Muscle of leg (tissue), 16 donors: ENCODE measurements at places on chromosomes 3 and 15. TPM values are rescaled to one million over a fixed set of nuclear protein-coding genes. Genes with fewer than 3 reads are reported as not detected.

DNA sequence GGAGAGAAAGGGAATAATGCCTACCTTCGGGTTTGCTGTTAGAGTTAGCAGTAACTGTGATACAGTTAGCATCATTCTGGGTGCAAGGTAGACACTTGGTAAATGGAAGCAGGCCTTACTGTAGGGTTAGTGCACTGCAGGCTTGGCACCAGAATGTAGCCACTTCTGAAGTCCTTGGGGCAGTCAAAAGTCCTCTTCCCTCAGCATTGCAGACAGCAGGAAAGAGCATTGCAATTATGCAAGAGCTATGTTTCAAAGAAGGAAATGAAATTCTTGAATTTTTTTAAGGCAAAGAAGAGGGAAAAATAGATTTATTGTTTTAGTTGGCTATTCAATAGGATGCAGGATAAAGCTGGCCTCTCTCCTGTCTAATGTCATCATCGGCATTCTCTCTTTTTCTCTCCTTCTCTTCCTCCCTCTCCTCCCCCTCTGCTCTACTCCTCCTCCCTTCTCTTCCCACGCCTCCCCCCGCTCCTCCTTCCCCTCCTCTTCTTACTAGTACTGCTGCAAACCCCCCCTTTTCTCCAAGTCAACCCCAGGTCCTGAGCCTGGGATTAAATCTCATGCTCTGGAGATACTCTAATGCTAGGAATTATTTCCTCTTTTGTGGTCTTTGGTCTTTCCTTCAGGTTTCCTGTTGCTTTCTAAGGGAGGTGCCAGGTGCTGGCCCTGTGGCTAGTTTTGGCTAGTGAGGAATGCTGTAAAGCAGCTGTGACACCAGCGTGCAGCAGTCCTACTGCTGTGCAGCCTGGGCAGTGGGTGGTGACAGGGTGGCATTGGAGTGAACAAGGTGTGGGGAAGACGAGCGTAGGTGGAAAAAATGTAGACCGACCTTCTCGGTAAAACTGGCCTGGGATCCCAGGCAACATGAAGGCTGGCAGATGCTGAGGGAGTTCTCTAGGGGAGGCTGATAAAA is 21.7 kb downstream of the EEFSEC start:
- no peak overlapping the region for H3K4me3 ChIP-seq
- DNase-seq: no peak
- H3K4me1 ChIP-seq: peaks cover 7% of the 10 kb centered on the region
- no peaks in the 10 kb centered on the region for H3K27me3 ChIP-seq
- H3K36me3 ChIP-seq: no peaks in the 10 kb centered on the region
- no peak overlapping the region for H3K27ac ChIP-seq

DNA sequence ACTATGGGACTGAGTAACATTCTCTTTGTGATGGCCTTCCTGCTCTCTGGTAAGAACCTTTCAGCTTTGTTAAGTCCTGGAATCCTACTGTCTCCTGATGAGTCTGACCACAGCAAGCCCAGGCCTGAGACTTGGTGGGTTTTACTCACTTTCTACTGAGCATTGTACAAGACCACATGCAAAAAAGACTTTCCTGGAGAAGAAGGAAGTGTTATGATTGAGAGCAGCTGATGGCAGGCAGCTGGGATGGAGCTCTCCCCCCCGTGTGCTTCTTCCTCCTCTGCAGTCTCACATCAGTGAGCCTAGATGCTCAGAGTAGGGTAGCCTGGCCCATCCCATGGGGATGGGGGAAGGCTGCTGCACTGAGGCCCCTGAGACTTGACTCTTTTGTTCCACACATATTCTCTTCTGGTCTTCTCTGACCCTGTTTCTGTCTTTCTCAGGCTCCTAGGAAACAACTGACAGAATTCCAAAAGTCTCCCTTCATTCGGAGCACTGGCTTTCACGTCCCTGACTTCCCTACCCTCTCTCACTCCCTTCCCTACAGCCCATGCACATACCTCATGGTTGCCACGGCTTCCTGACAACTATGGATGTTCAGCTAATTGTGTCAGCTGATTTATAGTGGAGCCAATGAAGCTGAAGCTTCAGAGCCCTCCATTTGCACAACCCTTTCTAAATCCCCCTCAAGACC is 36.6 kb downstream of the CD86 start:
- peak overlapping the region; percentile 40 for H3K27ac ChIP-seq
- DNase-seq: peak; percentile 39
- no peaks in the 10 kb centered on the region for H3K27me3 ChIP-seq
- H3K36me3 ChIP-seq: no peaks in the 10 kb centered on the region

- H3K27me3 ChIP-seq: peaks cover 2% of the 10 kb centered on the region
- no peak overlapping the region for H3K4me3 ChIP-seq
- peak; percentile 49 for DNase-seq
- no peak overlapping the region for H3K27ac ChIP-seq
- H3K36me3 ChIP-seq: no peaks in the 10 kb centered on the region
- H3K4me1 ChIP-seq: no peaks in the 10 kb centered on the region
These were observed 8.1 kb upstream of the CLDN11 start for GRCh38 chr3:170410428-170411029.

The LRRC31 gene
- not detected for total RNA-seq

The XXYLT1 gene
- total RNA-seq: 21.0 TPM

DNA sequence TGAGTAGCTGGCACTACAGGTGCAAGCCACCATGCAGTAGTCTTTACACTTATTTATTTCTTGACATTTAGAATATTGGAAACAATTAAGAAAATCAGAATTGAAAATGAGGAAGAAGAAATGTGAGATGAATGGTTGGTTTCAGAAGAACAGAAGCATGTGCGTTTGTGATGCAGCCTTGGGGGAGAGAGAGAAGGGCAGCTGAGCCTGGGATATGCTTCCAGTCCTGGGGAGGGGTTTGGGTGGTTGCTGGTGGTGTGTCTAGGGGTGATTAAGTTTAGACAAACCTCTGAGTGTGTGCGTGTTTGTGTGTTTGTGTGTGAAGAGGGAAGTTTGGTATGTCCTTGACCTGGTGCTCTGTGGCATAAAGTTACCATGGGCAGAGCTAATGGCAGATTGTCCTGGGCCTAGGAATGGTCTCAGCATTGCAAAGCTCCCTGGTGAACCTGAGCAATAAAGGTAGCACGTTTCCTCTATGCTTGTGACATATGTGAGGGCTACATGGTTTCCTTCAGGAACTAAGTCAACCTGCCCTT is 35.6 kb downstream of the CTSH start:
- H3K4me1 ChIP-seq: peaks cover 3% of the 10 kb centered on the region
- no peak overlapping the region for H3K4me3 ChIP-seq
- no peaks in the 10 kb centered on the region for H3K27me3 ChIP-seq

DNA sequence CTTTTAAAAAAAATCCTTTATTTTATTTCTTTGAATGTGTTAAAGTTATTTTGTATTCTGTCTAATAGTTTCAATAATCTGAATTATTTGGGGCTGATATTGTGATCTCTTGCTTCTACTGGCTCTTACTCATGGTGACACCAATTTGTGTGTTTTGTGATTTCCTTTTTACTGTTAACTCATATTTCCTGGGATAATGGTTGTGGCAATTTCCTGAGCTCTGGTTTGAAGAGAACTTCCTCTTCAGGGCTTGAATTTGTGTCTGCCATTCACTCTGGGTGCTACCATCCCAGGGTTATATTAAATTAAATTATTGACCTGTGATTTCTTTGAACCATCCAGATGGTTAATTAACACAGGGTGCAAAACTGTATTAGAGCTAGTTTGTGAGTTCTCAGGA is 60.4 kb upstream of the RNF7 start:
- H3K4me3 ChIP-seq: no peak overlapping the region
- H3K27ac ChIP-seq: no peak overlapping the region
- peaks cover 6% of the 10 kb centered on the region for H3K4me1 ChIP-seq
- no peak for DNase-seq

The SYNPR gene
- total RNA-seq: 0.04 TPM

DNA sequence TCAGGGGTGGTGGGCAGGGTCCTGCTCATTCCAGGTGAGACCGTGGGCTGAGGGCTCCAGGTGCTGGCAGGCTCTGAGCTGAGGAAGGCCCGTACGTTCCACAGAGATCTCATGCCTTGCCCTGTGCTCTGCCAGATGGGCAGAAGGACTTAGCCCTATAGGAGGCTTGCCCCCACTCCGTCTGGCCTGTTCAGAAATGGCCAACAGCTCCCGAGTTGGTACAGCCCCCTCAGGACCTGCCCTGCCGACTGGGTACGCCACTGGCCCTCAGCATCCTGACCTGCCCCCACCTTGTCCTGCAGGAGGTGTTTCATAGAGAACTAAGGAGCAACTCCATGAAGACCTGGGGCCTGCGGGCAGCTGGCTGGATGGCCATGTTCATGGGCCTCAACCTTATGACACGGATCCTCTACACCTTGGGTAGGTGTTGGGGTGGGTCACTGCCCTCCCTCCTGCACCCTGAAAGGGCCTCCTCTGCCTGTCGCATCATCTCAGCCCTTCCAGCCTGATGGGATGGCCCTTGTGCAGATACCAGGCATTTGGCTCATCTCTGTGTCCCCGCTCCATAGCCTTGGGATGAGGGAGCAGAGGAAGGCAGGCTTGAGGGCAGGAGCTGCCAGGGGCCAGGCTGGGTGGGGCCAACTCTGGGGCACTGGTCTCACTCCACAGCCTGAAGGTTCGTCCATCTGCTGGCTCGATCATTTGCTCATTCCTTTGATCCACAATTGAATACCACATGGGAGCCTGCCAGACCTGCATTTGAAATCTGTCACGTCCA is 14.2 kb downstream of the TMEM43 start:
- DNase-seq: no peak
- H3K4me3 ChIP-seq: no peak overlapping the region
- no peaks in the 10 kb centered on the region for H3K27me3 ChIP-seq
- H3K36me3 ChIP-seq: peaks cover 83% of the 10 kb centered on the region

The RARRES1 gene
- 4.1 TPM for total RNA-seq

GRCh38 chr3:169082076-169082475 is 581.4 kb downstream of the MECOM start:
- DNase-seq: no peak
- no peak overlapping the region for H3K4me3 ChIP-seq
- H3K27me3 ChIP-seq: no peaks in the 10 kb centered on the region
- no peaks in the 10 kb centered on the region for H3K36me3 ChIP-seq
- no peaks in the 10 kb centered on the region for H3K4me1 ChIP-seq
- no peak overlapping the region for H3K27ac ChIP-seq

GRCh38 chr3:142975316-142975995 is 12.0 kb upstream of the PAQR9 start:
- H3K27me3 ChIP-seq: peaks cover 2% of the 10 kb centered on the region
- H3K27ac ChIP-seq: no peak overlapping the region
- no peaks in the 10 kb centered on the region for H3K4me1 ChIP-seq

- H3K27me3 ChIP-seq: peaks cover 2% of the 10 kb centered on the region
- DNase-seq: peak; percentile 49
- H3K27ac ChIP-seq: no peak overlapping the region
- no peak overlapping the region for H3K4me3 ChIP-seq
- H3K4me1 ChIP-seq: no peaks in the 10 kb centered on the region
These were observed 40.6 kb upstream of the C3orf80 start for GRCh38 chr3:160184655-160185054.

The FMN1 gene
- 1.6 TPM for total RNA-seq
